ENCODE measurements at places on chromosomes 12 and 14.

GRCh38 chr12:100789146-100789545, 5.4 kb upstream of the ANO4 start:
- DNase-seq = no peak

DNA sequence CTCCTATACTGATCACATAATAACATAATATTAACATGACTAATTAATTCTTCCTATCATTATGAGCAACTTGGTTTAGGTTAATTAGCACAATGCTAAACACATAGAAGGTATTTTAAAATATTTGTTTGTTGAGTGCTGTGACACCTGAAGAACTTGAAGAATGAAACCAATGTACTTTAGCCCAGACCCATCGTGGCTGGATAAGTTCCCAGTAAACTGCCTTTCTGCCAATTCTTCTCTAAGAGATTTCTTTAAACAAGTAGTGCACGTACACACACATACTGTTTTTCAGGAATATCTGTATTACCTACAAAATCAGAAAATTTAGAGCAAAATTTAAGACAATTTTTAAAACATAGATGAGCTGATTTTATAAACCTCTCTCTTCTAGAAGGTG, 207.4 kb upstream of the SSTR1 start:
- DNase-seq = no peak

DNA sequence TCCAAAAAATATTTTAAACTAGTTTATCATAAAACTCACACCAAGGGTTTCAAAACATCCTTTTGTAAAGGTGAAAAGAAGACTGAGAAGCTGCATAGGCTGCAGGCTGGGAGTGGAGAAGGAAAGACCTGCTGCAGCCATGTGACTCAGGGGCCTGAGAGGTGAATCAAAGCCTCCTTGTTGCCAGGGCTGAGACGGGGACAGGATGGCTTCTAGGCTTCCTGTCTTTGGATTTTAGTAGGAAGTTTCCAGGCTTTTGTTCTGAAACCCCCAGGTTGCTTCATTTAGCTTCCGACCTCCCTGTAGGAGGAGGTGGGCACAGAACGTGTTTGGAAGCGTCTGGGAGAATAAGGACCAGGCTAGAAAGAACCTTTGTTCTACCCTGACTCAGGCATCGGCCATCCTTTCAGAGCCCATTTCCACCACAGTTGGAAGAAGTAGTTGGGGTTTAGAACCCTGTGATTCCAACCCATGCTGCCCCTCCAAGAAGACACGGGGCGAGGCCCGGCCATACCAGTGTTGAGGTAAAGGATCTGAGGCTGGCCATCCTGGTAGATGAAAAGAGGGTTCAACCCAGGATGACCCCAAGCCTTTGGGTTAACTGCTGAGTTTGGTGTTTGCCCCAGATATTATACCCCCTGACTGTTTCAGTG, 122.4 kb downstream of the SLC25A47 start:
- DNase-seq = no peak

GRCh38 chr12:121144416-121144914, 11.8 kb downstream of the P2RX7 start:
- DNase-seq = no peak

DNA sequence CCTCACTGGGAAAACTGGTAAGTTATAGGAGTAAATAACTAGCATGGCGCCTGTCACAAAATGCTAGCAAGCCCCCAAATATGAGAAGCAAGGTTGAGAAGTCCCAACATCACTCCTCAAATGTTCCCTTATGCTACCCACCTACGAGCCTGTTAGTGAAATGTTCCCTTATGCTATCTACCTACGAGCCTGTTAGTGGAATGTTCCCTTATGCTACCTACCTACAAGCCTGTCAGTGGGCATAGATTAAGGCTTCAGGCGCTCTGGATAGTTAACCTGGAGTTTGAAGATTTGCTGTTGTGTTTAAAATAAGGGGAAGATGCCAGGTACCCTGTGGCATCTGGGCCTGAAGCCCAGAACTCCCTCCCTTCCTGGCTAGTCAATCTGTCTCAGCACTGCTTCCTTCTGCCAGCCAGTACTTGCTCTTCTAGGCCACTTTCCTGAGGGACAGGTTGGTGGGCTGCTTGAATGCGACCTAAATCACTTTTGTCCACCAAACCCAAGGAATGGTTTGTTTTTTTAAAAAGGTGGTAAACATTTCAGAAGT, 67.1 kb upstream of the SINHCAF start:
- no peak for DNase-seq
